Stimulated activated CD8-positive, alpha-beta memory T cell treated with anti-CD3 and anti-CD28 coated beads, Interleukin-7, amount 100 ng/mL, for 1 hour (primary cell): ENCODE measurements at places on chromosomes 1 and 21.

DNA sequence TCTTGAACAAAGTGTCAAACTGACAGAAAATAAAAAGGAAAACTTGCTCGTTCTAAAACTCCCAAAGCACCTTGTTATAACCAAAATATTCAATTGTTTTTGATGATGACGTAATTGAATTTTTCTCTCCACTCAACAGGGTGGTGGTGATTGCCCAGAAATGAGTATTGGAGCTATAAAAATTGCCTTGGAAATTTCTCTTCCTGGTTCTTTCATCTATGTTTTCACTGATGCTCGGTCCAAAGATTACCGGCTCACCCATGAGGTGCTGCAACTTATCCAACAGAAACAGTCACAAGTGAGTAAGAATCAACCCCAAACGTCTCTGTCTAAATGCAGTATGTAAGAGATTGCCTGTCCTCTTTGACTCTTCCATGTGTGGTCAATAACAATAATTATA lies 130.1 kb downstream of the HMCN1 start:
- no peak for DNase-seq

GRCh38 chr1:231959225-231959884 lies 332.8 kb downstream of the DISC1 start:
- no peak for DNase-seq

- DNase-seq: no peak
Measured at GRCh38 chr1:155645648-155646047, 35.6 kb downstream of the MSTO1 start.

- DNase-seq: no peak
Measured at GRCh38 chr1:221795380-221795779, 53.5 kb upstream of the DUSP10 start.

DNA sequence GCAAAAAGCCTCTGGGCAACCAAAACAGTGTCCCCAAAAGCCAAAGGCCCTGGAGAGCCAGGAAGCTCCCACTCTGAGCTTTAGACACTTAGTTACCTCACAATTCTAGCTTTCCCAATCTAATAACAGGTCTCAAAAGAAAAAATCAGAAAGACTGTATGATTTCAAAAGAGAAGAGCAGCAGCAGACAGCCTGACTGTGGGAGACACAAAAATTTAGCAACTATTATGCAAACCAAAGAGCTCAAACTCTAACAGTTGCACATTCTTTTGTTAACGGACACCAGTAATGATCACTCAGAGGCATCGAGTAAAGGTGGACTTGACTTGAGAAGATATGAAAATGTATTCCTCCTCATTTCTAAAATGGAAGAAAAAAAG lies 160.1 kb downstream of the SLC45A1 start:
- DNase-seq: no peak

DNA sequence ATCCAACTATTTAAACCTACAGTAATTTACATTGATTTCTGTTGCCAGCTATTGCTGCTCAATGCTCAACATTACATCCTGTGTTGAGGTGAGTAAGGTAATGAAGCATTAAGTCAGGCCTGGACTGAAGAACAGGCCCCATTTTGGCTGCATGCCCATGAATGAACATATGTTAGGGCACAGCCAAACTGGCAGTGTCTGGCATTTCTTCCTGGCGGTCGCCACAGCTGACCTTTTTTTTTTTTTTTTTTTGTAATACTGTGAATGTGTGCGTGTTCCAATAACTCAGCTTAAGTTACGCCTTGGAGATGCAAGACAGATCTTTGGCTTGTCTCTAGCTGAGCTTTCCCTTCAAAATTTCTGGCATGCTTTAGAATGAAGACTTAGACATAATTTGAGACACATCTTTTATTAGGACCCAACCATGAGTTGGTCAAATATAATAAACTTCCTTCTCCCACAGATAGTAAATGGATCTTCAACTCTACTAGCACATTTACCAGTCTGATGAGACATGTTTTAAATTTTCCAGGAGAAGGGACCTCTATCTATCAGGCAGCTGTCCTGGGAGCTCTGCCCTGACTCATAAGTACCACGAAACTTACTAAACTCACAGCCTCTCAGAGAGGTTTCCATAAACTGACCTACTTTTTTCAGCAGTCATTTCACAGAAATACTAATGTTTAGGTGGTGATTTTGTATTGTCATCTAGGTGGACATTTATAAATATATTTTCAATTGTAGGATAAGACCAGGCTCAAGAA lies 341.1 kb upstream of the RUNX1 start:
- no peak for DNase-seq

DNA sequence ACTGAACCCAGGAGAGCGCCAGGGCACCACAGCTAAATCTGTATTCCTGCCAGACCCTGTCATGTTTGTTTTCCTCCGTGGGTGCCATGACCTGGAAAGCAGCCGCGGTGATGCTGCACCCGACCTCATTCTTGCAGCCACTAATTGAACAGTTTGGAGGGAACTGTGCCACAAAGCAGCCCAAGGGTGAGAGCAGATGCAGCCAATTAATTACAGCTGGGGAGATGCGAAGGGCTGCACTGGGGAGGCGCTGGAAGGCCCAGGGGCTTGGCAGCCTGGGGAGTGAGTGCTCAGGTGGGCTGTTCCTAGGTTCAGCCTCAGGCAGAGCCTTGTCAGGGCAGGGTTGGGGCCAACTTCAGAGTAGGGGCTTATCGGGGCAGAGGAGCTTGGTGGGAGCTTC lies 158.4 kb upstream of the CD34 start:
- no peak for DNase-seq

- DNase-seq: no peak
Measured at GRCh38 chr1:222788402-222789156, 26.3 kb upstream of the DISP1 start.
